Stimulated activated CD8-positive, alpha-beta memory T cell treated with anti-CD3 and anti-CD28 coated beads, Interleukin-7, amount 100 ng/mL, for 48 hours (primary cell): ENCODE measurements at places on chromosomes 7 and 10.

- DNase-seq: no peak
These were observed 162.2 kb downstream of the MYOF start for GRCh38 chr10:93319896-93320295.

GRCh38 chr10:87092376-87092860 is 2.2 kb downstream of the GLUD1 start:
- no peak for DNase-seq

- DNase-seq: no peak
These were observed 26.7 kb downstream of the PTN start for GRCh38 chr7:137316648-137317353.

- no peak for DNase-seq
These were observed 8.2 kb upstream of the MPP7 start for GRCh38 chr10:28311104-28311503.

DNA sequence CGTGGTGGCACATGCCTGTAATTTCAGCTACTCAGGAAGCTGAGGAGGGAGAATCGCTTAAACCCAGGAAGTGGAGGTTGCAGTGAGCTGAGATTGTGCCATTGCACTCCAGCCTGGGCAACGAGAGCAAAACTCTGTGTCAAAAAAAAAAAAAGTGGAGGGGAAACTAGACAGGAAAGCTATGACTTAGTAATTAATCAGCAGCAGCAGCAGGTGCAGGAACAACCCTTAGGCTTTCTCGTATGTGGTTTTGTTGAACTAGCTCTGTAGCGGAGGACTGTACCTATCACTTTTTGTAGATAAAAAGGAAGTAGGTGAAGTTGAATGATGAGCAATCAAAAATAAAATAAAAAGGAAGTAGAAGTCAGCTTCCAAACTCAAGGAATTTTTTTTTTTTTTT is 76.9 kb upstream of the KMT2C start:
- no peak for DNase-seq

DNA sequence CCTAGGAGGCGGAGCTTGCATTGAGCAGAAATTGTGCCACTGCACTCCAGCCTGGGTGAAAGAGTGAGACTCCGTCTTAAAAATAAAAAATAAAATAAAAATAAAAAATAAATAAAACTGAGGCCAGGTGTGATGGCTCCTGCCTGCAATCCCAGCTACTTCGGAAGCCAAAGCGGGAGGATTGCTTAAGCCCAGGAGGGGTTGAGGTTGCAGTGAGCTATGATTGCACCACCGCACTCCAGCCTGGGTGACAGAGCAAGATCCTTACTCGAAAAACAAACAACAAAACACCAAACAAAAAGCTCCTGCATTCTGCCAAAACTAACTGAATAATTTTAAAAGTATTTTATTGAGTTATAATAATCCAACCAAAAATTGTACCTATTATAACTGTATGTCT is 36.2 kb downstream of the AGAP4 start:
- DNase-seq: no peak

- no peak for DNase-seq
These were observed 38.7 kb upstream of the BICC1 start for GRCh38 chr10:58473976-58474375.

- DNase-seq: no peak
These were observed 11.4 kb upstream of the RASGEF1A start for GRCh38 chr10:43278216-43278615.

DNA sequence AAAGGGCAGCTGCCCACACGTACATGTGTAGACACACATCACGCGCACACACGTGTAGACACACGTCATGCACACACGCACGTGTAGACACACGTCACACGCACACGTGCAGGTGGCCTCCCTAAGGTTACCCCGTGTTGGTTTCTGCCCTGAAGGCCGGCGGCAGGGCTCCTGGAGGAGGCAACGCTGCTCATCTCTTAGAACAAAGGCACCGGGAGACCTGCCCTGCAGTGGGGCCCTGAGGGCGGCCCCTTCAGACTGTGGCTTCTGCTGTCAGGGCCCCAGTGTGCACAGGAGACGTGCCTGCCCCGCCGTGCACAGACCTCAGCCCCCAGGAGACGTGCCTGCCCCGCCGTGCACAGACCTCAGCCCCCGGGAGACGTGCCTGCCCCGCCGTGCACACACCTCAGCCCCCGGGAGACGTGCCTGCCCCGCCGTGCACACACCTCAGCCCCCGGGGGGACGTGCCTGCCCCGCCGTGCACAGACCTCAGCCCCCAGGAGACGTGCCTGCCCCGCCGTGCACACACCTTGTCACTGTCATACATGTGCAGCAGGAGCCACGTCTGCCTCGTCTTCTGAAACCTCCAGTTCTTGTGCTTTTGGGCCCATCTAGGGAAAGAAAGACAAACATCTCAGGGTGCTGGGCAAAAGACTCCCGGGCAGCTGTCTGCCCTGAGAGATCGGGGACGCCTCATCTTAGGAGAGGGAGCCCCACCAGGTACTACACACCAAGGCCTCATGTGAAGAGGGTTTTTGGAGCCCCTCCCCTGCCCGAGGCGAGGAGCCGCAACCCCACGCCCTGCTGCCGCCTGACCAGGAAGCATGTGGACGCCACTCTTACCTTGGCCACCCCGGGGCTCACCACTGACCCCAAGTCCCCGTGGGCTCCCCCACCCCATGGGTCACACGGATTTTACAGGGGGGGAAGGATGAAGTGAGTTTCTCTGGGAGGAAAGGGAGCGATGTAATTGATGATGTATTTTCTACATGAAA is 17.3 kb downstream of the CYP2W1 start:
- DNase-seq: no peak

DNA sequence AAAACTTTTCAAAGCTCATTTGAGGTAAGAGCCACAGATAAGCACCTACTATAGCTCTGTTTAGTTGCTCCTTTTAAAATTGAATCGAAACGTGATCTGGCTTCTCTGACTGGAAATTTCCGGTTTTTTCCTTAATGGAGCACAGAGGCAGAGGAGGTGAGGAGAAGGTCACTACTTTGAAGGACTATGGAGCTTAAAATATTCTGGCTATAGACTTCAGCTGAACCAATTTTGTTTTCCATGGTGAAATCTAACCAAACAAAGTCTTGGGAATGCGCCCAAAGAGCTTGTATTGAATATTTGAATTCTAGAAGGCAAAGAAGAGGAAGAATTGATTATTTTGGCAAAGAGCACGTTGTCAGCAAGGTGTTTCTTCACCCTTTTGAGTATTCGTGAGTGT is 711.1 kb downstream of the SUGCT start:
- DNase-seq: no peak

DNA sequence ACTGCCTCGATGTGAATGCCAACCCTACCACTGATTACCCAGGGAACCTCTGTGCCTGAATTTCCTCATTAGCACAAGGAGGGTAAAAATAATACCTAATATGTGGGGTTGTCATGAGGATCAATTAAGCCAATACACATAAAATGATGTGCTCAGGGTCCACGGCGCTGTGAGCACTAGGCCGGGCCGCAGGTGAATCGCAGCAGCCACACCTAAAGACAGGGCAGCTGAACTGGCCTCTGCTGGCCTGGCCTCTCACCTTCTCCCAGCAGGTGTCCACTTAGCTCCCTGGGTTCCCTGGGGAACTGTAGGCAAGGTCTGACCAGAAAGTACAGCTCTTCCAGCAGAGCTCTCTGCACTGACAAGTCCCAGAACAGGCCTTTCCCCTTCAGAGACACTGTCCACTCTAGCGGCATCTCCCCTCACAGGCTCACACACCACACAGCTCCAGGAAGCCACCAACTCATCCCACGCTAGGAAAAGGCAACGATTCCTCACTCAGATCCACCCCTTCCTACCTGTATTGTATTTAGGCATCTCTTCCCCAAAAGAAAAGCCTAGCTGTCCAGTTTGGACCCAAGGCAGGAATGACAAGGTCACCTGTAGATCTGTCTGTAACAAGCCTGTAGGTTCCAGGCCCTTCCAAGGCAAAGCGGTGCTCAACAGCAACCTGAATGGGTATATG is 273.1 kb downstream of the USP6NL start:
- DNase-seq: no peak

DNA sequence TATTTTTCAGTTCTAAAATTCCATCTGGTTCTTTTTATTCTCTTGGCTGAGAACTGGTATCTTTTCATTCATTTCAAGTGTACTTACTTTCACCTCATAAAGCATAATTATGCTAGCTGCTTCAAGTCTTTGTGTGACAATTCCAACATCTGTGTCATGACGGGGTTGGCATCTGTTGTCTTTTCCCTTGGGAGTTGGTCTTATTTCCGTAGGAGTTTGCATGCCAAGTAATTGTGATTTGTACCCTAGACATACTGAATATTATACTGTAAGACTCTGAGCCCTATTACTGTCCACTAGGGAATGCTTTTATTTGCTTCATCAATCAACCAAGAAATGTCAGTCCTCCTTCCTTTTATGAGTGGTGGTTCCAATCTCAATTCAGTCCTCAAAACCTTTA is 24.6 kb upstream of the HUS1 start:
- DNase-seq: no peak
